ENCODE measurements at places on chromosomes 13 and 19. TPM values are rescaled to one million over a fixed set of nuclear protein-coding genes. Genes with fewer than 3 reads are reported as not detected.

SOX1 gene
- not detected for total RNA-seq

DLL3 gene
- 15.6 TPM for total RNA-seq

NUDT19 gene
- 7.2 TPM for total RNA-seq

OR7C1 gene
- total RNA-seq, result not detected

LRRC8E gene
- 0.49 TPM for total RNA-seq

LILRA2 gene
- not detected for total RNA-seq

SERTM1 gene
- not detected for total RNA-seq

ZNF888 gene
- total RNA-seq, result 1.2 TPM

HRC gene
- 7.2 TPM for total RNA-seq

PSG11 gene
- total RNA-seq, result 43.9 TPM

HIPK4 gene
- total RNA-seq, result not detected

MAP2K2 gene
- 370 TPM for total RNA-seq

DPF1 gene
- total RNA-seq, result 7.0 TPM

CRLF1 gene
- 169 TPM for total RNA-seq

IL27RA gene
- total RNA-seq, result 32.5 TPM

TMEM255B gene
- 1.2 TPM for total RNA-seq

GPC5 gene
- 3.4 TPM for total RNA-seq

SIGLEC14 gene
- total RNA-seq, result not detected

B3GNT3 gene
- total RNA-seq, result not detected

SIGLECL1 gene
- total RNA-seq, result not detected

ONECUT3 gene
- total RNA-seq, result not detected

Measured in G401 (cell line).